CD4-positive, alpha-beta T cell treated with Interleukin-4 for 4 hours (primary cell): ENCODE measurements at places on chromosomes 12 and 14.

DNA sequence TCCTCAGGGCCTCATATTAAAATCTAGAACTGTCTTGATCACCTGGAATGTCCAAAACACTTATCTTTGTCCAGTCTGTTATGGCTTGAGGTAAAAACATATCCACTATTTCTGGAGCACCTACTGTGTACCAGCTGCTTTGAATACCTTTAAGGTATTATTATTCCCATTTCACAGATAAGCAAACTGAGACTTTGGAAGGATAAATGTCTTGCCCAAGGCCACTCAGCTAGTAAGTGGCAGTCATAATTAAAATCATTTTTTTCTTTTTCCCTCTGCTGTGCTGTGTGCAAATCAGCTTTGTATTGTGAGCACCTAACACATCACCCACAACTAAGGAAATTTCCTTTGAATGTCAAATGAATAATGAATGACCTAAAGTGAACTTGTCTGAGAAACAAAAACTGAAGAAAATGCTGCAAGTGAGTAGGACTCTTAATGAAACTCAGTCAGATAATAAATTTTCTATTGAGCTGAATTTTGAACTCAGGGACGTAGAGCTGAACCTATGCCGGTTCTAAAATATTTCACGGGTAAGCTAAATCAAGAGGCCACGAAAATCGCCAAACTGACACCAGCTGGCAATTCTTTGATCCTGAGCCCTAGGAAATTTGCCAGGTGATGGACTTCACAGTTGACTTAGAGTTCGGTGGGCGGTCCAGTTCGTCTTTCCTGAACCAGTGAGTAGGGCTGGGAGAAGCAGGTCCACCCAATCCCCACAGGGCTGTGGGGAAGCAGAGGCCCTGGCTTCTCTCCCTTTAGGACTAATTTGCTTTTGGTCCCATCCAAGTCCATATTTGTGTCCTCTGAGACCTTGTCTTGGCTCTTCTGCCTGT lies 159.7 kb upstream of the PWP1 start:
- DNase-seq: no peak

DNA sequence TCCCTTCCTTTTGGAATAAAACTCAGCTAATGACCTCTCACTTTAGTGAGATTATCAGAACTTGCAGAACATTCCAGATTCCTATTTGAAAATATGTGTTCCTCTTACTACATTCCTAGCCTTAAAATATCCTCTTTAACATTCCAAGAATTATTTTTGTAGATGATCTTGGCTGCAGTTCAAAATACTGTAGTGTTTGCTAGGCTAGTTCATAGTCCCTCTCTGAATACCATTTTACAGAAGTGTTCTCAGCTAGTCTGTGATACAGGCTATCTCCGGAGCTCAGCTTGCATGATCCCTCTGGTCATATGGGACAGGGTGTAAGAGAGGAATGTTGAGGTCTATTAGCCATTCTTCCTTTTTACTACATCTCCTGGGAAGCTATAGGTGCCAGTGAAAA lies 17.6 kb upstream of the GPR33 start:
- no peak for DNase-seq

DNA sequence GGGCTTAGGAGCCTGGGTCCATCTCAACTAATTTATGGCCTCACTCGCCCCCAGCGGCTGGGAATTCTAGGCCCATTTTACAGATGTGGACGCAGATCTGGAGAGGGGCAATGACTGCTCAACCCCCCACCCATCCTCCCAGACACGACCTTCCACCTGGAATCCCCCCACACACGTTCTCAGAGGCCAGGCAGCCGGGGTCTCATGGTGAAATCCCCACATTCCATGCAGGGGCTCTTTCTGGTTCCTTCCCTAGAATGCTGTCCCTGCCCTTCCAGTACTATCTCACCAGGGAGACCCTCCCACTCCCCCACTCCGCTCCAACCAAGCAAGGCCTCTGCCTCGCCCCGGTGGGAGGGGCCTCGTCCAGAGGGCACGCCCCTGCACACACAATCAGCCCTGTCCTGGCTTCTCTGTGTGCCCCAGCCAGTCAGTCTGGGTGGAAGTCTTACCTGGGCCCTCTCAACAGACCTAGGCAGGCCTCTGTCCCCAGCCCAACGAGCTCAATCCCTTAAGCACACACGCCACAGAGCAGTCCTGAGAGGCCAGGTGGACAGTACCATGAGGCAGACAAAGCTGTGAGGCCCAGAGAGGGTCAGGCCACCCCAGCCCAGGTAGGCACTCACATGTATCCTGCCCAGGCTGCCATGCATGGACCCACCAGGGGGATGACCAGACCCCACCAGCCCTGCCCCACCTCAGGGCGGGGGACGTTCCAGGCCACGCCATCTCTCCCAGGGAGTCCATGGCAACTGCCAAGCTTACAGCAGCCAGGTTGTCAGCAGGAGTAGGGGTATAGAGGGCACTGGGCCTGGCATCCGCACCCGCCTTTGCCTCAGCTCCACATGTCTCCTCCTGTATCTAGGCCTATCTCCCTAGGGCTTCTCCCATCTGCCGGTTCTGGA lies 1.3 kb upstream of the ANKRD9 start:
- DNase-seq: no peak

DNA sequence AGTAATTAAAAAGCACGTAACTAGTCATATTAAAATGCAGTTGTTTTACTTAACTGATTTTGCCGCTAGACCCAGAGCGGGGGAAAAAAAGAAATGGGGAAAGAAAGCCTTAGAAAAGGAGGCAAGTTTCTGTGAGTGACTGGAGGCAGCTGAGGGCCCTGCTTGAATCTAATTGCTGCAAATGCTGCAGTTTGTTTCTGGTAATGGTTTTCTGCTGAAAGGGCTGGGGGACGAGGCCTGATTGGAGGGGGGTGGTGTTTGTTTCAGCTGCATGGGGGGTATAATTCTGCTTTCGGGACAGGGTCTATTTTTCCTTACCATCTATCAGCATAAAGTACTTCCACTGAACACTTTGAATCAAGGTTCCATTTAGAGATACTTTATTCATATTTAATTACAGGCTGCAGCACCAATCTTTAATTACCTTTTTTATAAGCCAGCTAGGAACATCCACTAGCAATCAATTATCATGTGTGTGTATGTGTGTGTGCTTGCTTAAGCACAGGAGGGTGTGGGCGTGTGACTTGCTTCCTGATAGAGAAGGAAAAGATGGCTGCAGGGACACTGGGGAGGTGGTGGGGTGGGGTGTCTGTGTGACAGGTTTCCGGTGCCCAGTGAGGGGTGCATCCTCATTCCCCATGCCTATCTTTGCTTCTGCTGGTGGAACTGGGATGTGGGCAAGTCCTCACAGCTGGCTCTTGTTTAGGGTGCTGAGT lies 83.4 kb downstream of the ADCK1 start:
- DNase-seq: no peak

DNA sequence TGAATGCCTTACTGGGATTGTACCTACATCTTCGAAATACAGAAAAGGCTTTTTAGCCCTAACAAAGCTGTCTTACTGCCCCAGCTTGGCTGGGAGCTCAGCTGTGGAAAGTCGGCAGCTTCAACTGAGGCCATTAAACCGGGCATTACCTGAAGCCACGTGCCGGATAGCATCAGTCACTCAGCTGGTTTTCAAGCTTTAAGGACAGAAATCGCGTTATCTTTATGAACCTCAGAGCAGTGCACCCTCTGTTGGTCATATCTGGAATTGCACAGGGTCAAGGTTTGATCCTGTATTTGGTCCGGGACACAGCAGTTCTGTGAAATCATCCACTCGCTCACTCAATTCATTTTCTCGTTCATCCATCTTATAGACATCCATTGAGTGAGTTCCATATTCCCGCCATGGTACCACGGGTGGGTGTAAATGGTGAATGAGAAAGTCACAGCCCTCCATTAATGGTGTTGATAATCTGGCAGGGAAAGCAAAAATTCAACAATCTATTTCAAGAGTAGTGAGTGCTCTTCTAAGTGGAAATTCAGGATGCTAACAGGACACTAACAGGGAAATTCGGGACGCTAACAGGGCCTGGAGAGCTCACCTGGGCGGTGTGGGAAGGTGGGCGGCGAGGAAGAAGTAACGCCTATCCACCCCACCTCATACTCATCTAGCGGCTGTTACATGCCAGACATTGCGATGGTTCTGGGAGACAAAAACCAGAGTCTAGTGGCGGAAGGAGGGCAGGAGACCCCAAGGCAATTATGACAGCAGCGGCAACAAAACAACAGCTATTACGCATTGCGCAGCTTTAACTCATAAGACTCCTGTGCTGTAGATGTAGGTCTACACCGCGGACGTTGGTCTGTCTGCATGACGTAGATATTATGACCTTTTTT lies 60.6 kb upstream of the TCL1A start:
- DNase-seq: peak; percentile 41

DNA sequence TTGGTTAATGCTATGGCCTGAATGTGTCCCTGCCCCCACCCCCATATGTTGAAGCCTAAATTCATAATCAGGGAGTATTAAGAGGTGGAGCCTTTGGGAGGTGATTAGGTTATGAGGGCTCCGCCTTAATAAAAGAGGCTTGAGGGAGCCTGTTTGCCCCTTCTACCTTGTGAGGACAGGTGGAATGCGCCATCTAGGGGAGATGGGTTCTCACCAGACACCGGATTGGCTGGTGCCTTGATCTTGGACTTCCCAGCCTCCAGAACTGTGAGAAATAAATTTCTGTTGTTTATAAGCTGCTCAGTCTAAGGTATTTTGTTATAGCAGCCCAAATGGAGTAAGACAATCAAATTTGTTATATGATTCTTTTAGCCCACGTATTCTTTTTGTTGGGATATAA lies 148.3 kb downstream of the PTCSC3 start:
- no peak for DNase-seq

DNA sequence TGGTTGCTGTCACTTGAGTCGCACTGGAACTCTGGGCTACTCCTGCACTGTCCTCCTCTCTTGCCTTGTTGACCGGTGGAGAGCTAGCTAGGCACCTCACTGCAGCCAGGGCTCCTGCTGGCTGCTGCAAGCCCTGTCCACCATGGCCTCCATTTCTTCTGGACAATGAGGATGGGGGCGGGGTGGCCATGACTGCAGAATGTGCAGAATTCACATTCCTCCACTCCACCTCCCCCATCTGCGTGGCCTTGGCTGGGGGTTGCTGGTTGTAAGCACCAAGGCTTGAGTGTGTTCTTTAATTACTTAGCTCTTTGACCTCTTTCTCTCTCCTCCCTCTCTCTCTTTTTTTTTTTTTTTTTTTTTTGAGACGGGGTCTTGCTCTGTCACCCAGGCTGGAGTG lies 248.5 kb downstream of the PCNX1 start:
- DNase-seq: no peak

DNA sequence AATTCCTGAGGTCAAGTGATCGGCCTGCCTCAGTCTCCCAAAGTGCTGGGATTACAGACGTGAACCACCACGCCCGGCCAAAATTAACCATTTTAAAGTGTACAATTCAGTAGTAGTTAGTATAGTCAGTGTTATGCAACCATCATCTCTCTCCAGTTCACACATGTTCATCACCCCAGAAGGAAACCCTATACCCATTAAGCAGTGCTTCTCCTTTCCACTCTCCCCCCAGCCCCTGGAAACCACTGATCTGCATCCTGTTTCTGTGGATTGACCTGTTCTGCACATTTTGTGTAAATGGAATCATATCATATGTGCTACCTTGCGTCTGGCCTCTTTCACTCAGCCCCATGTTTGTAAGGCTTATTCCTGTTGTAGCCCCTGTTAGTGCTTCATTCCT lies 52.2 kb downstream of the PHETA1 start:
- no peak for DNase-seq

GRCh38 chr14:68637106-68638021 lies 155.5 kb downstream of the ZFP36L1 start:
- no peak for DNase-seq

- DNase-seq: no peak
Observed at GRCh38 chr12:123449856-123450255, 8.1 kb upstream of the SNRNP35 start.

- no peak for DNase-seq
Observed at GRCh38 chr14:50917449-50917848, 26.8 kb downstream of the PYGL start.

DNA sequence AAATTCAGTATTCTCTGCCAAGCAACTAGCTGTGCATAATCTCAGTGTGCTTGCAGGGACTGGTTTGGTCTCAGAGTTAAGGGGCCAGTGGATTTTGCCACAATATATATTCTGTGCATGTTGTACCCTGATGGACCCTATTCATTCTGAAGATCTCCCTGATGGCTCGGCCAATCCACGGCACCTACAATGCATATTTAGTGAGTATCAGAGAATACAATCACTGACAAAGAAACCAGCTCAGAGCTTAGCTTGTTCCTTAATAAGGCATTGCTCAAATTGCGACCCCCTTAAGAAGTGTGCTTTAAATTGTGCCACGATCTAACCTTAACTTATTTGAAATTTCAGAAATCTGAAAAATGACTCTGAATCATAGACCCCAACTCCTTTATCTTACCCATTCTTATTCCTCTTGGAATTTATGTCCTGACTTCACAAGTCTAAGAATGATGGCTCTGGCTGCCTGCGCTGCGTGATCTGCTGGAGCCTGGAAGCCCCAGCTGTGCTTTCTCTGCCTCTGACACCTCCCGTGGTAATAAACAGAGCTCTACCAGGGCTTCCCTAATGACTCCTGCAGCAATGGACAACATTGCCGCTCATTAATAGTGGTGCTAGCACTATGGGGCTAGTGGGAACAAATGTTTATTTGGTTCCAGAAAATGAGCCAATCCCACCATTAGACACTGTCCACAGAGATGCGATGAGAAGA lies 9.0 kb upstream of the DCAF4 start:
- no peak for DNase-seq

DNA sequence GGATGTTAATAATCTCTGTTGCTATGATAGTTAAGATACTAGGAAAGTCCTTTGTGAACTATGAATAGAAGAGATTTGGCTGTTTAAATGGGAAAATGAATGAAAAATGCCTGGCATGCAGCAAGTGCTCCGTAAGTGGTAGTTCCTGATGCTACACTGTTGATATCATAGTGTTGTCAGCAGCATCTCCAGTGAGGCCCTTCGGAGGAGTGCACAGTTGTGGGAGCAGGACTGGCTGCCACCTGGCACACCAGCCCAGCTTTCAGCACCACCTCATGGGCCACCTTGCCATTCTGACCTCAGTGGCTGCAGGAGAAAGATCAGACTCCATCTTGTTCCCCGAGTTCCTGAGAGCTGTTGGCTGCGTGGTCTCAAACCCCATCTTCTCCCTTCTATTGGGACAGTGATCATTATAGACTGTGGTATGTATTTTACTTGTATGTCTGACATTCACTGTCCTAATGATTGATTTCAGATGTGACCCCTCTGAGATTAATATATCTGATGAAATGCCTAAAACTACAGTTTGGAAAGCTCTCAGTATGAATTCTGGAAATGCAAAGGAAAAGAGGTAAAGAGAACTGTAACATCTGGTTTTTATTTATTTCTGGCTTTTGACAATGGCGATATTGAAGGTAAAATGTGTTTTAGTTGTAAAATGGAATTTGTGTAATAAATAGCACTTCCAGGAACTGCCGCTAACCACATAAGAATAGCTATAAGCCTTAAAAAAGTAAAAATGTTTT lies 80.9 kb downstream of the SLC4A8 start:
- DNase-seq: no peak

DNA sequence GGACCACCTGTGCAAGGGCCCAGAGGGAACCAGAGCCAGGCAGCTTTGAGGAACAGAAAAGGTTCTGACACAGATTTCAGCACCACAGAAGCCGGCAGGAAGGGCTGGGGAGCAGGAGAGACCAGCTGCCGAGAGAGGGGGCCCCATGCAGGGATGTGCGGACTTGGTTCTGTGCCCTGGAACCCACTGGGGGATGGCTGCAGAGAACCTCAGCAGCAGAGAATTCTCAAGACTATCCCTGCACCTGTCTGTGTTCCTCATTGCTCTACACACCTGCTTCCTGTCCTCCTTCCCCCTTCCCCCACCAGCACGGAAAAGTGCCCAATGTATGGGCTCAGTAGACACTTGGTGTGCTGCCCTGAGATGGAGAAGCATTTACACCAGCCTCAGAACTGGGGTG lies 3.2 kb downstream of the SERPINA9 start:
- DNase-seq: no peak
